B cell (primary cell): ENCODE measurements at places on chromosomes 12 and 14.
A peak's percentile ranks its signal among the peaks of the same experiment; 100 is the strongest.

DNA sequence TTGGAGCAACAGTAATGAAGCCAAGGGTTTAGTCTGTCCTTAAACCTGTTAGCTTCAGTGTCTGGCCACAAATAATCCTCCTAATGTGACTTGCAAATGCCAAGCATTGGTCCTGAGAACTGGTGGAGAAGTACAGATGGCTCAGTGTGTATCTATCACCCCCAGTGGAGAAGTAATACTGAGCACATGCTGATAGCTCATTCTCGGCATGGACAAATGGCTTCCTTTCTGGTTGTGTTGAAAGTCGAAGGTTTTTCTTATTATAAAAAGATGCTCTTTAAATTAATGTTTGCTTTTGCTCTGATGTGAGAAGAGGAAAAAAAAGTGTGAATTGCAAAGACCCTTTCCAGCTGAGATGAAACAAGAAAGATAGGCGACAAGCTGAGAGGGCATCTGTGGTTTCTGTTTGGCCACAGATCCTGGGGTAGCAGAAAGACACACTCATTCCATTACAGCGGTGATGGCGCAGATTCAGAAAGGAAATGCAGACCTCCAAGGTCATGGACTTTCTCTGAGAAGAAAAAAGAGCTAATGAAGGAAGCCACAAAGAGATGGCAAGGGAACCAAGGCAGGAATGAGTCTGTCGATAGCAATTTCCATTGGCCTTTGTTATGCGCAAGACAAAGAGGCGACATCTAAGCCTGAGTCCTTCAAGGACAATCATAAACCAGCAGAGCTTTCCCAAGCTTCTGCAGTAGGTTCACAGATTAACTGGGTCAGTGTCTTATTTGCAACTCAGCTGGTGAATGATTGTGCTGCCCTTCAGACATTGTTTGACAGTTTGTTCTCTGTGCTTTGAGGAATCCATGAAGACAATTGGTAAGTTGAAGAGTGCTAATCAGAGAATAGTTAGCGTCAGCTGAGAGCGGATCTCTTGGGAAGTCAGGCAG is 155.5 kb upstream of the RGS6 start:
- DNase-seq, result no peak

DNA sequence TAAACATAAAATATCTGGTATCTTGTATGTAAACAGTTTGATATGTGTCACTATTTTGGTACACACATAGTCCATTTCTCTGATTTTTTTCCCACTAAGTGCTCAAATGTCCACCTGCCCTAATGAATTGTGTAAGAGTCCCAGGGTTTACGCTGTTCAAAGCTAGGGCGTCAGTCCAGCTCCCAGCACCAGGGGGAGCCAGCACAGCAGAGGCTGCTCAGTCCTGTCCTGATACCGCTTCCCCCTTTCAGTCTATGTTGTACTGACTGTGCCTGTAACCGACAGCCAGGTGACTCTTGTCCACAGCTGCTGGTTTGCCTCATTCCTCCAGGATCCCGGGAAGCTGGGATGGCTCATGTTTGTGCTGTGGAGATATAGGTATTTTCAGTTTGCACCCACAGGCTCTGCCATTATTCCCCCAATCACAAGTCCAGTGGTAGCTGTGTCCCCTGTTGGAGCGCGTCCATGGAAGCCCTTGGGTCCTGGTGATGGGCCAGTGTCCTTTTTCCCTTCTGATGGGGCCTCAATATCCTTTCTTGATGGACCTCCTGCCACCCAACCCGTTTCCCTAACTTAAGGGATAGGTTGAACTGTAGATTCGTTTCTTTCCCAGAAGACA is 242.0 kb downstream of the NEDD1 start:
- peak; percentile 73 for DNase-seq

DNA sequence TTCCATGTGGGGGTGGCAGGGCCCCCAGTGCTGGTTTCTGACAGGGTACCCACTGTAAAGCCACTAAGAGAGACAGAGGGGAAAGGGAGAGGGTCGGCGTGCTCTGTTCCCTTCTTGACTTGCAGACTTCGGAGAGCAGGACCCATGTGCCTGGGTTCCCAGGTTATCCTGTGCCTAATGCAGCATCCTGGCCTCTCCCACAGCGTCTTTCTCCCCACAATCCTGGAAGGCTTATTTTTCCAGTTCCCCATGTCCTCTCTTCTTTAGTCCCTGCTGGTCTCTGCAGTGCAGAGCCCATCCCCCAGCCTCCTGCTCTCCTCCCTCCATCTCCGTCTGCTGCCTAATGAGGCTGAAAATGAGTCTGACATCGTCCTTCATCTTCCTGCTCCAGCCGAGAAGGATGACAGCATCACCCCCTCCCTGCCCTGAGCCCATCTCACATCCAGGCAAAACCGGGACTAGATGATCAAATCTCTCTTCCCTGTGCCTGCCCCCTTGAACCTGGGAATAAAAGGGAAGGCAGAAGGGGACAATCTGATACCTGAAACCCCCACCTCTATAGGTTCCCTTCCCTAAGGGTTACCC is 15.1 kb downstream of the CALCOCO1 start:
- no peak for DNase-seq

DNA sequence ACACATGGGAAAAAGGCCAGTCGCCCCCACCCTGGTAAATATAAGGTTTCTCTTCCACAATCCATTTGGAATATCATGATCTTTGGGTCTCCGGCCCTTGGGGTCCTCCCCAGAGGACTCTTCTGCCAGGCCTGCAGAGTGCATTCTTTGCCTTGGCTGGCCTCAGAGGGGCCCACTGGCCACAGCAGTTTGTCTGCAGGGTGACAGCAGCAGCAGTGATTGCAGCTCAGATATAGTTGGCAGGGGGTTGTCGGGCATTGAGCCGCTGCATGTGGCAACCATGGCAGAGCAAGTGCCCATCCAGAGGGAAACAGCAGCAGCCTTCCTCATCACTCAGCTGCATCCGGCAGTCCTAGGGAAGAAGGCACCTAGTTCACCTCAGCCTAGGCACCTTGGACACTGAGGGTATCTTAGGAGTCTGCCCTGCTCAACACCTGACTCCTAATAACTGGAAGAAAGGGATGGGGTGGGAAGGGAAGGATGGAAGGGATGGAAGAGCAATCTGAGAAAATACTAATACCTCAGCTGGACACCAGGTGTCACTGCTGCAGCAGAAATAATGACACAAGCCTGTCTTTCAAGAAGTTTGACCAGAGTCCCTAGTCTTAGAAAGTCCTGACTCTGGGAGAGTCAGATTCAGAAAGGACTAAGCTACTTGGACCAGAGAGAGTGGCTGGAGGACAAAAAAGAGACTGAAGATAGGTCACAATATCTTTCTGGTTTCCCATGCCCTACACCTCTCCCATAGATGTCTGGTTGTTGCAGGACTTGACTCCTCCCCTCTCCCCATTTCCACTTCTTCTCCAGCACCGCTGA is 8.9 kb downstream of the AJUBA start:
- DNase-seq, result peak; percentile 69

GRCh38 chr14:85546390-85546789 is 16.4 kb downstream of the FLRT2 start:
- no peak for DNase-seq

DNA sequence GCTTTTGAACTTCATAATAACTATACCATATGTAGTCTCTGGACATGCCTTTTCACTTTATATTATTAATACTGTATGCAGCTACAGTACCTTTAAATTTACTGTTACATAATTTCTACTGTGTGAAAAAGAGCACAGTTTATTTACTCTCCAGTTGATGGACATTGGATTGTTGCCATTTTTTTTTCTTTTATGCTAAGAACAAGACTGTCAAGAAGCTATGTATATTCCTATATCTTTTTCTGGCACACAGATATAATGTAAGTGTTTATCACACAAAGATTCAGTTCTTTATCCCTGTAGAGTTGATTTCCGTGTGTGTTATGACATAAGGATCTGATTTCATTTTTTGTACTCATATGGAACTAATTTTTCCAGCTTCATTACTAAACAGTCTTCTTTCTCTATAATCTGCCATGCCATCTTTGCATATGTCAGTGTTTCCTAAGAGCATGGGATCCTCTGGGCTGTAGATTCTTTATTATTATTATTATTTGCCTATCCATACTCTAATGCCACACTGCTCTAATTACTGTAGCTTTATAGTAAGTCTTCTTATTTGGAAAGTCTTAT is 593.0 kb upstream of the ATP2B1 start:
- no peak for DNase-seq

DNA sequence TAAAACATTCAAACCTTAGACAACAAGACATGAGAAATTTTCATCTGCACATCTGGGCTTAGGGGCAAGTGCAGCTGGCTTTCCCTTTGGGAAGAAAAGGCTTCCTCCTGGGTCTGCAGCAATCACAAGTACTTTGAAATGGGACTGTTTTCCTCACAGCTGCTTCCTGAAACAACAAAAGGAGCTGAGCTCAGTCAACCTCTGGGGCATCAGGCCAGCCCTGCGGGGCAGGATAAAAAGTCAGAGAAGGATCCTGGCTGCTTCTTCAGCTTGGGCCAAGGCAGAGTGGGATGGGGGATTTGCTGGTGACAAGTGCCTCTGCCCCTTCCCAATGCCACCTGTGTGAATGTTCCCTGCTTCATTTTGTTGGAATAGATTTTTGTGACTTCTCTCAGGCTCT is 16.2 kb upstream of the SDR39U1 start:
- DNase-seq, result no peak

DNA sequence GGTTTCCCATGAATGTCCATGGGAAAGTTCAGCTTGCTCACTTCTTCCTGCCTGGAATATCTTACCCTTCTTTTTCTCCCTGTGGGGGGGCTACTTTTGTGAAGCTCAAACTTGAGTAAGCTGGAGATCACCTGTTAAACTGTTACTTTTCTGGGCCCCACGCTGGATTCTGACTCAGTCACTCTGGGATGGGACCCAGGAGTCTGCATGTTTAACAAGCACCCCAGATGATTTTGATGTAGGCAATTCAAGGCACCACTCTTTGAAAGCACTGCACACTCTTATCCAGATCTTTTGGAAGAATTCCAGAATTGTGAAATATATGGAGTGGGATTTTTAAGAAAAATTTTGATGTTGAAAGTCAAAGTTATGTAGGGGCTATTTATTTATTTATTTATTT is 46.3 kb upstream of the IGF1 start:
- no peak for DNase-seq

- no peak for DNase-seq
Observed at GRCh38 chr14:96077983-96078624, 38.9 kb downstream of the C14orf132 start.

GRCh38 chr14:28745176-28745575 is 21.4 kb upstream of the FOXG1 start:
- no peak for DNase-seq

- DNase-seq, result no peak
Observed at GRCh38 chr14:78316052-78316451, 145.9 kb downstream of the NRXN3 start.
